Activated CD8-positive, alpha-beta memory T cell treated with anti-CD3 and anti-CD28 coated beads, Interleukin-2, amount 10 ng/mL, durations not matched to agents 7 days and 5 days (primary cell): ENCODE measurements at places on chromosomes 3 and 15. TPM values are rescaled to one million over a fixed set of nuclear protein-coding genes. Genes with fewer than 3 reads are reported as not detected.
A peak's percentile ranks its signal among the peaks of the same experiment; 100 is the strongest.

DNA sequence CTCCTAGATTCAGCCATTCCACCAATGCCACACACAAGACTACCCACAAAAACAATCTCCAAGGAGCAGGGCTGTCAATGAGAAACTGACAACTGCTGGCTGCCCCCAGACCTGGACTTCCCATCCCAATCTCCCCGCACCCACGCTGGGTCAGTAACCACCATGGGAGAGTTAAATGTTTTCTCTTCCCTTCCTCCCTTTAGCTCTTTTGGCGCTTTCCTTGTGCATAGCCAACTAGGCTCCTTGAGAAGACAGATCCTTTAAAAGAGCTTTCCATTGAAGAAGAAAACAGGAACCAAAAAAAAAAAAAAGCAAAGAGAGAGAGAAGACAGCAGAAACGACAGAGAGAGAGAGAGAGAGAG lies 8.3 kb downstream of the BCL6 start:
- no peak for DNase-seq

DNA sequence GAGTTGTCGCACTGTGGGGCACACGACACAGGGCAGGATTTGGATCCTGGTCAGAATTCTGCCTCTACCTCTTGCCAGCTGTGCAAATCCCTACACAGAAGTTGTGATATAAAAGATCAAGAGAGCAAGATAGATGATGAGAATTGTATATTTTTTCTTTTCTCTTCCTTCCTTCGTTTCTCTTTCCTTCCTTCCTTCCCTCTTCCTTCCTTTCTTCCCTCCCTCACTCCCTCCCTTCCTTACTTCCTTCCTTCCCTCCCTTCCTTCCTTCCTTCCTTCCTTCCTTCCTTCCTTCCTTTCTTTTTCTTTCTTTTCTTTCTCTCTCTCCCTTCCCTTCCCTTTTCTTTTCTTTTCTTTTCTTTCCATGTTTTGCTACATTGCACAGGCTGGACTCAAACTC lies 12.0 kb upstream of the AHSG start:
- DNase-seq: no peak

DNA sequence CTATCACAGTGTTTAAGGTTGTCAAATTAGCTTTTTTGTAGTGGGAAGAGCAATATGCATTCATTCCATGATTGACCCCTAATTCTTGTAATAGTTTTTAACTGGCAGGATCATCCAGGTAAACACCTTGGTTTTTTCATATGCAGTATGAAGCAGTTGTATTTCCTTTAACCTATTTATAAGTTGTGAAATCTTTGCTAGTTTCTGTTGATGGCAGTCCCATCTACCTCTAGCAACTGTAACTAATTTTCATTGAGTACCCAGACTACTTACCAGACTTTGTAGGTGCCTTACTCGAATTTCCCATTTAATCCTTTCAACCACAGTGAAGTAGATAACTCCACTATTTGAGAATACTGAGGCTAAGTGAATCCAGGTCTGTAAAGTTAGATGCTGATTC lies 6.1 kb downstream of the FXR1 start:
- no peak for DNase-seq

DNA sequence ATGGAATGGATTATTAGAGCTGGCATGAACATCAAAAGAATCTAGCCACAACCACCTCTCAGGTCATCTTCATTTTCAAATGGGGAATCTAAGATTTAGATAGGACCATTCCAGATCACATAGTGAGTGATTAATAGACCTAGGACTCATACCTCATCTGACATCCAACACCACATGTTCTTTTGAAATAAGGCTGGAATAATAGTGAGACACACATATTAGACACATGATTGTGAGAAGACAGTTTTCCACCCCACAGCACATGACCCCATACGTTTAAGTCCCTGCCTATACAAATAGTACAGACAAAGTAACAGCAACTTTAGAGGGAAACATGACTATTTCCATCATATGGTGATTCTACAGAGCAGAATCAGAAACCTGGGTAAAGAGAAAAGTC lies 344.7 kb upstream of the TPRG1 start:
- no peak for DNase-seq

GRCh38 chr15:48596415-48596814 lies 49.1 kb downstream of the FBN1 start:
- no peak for DNase-seq

- DNase-seq: no peak
Measured at GRCh38 chr3:121606106-121606505, 12.9 kb downstream of the FBXO40 start.

- no peak for DNase-seq
Measured at GRCh38 chr3:4990069-4990468, 10.8 kb downstream of the BHLHE40 start.

- DNase-seq: peak; percentile 66
Measured at GRCh38 chr15:98442379-98442833, 205.9 kb upstream of the IGF1R start.

DNA sequence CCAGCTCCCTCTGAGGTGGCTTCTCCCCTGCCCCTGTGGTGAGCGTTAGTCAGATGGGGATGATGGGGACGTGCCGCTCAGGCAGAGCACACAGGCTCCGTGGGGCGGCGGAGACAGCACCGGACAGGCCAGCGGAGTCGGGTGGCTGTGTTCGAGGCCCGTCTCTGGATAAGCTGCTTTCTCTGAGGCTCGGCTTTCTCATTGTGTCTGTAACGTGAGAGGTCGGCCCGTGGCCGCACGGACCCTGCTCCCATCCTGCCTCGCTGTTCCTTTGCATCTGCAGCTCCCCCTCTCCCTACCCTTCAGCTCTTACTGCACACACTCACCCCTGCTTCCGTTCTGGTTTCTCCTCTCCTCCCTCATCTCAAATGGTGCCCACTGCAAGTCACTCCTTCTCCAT lies 62.5 kb downstream of the FAM43A start:
- no peak for DNase-seq

- no peak for DNase-seq
Measured at GRCh38 chr3:46460051-46460450, 4.7 kb downstream of the LTF start.

- no peak for DNase-seq
Measured at GRCh38 chr15:42349186-42349585, 10.1 kb upstream of the CAPN3 start.

DNA sequence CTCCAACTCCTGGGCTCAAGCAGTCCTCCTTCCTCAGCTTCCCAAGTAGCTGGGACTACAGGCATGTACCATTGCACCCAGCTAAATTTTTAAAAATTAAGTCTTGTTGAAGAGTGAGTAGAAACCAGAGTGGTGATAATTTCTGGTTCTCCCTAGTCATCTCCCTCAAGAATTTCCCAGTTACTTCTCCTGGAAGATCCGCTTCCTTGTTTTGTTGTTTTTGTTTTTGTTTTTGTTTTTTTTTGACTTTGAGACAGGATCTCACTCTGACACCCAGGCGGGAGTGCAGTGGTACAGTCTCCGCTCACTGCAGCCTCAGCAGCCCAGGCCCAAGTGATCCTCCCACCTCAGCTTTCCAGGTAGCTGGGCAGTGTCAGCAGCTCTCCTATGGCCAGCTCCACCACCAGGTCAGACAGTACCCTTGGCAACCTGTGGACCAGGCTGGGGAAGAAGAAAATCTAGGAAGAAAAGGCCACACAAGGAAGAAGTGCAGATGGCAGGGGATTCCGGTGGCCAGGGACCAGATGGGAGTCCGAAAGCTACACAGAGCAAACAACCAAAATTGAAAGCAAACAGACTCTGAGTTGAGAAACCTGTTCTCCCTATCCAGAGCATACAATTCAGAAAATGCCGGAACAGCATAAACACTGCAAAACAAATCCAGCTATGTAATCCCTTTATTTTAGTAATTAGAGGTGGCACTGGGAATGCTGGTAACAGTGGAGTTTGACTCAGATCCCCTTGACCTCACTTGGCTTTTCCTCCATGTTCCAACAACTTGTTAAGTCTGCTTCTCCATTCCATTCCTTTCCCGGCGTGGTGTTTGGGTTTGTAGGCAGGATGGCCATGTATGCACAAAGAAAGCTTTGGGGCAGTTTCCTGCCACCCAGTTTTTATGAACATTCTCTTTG lies 266.6 kb upstream of the CTDSPL start:
- no peak for DNase-seq

- no peak for DNase-seq
Measured at GRCh38 chr15:61634837-61635236, 405.7 kb upstream of the RORA start.

- DNase-seq: no peak
Measured at GRCh38 chr3:143283432-143284128, 164.0 kb downstream of the CHST2 start.

DNA sequence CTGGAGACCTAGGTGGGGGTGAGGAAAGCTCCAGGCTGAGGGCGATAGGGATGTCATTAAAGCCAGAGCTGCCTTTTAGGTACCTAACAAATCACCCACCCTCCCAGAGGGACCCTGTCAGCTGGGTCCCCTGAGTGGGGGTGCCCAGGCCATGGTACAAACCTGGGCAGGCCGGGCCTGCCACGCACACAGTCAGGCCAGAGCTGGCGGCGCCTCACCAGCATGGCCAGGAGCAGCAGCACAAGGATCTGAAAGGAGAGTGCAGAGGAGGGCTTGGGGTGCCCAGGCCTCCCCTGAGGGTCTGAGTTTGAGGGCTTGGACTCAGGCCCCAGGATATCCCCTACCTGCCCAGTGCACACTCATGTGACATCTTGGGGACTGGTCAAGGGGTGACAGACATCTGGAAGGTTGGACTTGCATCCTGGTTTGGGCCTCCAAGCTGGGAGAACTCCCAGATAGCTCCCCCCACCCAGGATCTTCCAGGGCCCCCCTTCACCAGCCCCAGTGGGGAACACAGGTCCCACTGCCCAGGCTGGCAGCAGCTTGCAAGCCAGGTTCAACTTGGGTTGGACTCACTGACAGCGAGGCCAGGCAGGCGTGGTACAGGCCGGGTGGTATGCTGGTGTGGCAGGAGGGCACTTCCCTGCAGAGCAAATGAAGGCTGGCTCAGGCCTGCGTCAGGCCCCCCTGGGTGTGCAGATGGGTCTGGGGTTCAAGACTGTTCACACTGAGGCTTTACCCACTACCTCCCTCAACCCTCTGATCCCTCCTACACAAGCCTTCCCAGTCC lies 5.2 kb downstream of the STRA6 start:
- no peak for DNase-seq

GRCh38 chr3:140344601-140345205 lies 333.2 kb upstream of the TRIM42 start:
- DNase-seq: no peak

DNA sequence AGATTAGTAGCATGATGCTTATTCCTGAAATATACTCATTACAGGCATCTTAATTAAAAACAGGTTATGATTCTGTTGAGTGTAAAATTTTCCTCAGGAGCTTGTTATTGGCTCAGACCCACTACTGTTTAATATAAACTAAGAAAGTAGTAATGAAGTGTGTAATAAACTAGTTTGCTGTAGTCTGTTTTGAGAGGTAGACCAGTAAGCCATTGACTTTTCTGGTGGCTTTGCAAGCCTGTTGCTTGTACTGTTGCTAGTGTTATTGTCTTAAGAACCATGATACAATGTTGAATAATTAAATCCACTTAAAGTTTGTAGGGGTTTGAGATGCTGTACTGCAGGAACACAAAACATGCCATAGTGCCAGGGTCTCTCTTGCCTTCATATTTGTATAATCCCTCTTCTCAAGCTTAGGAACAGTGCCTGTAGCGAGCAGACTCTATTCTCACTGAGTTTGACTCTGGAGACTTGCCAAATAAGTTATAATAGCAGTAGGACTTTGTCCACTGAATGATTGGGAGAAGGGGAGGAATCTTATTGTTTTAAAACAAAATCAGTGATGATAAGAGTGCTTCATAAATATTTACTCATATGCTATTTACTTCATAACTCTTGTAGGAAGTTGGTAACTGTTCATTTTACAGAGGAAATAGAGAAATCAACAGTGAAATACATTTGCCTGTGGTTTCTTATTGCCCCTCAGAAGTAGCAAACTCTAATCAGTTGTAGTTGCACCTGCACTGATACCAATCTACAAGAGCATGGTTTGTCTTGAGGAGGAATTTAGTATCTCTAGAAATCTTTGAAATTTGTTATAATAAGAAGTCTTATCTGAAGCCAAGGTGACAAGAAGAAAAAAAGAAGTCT lies 13.4 kb downstream of the TCF12 start:
- no peak for DNase-seq

DNA sequence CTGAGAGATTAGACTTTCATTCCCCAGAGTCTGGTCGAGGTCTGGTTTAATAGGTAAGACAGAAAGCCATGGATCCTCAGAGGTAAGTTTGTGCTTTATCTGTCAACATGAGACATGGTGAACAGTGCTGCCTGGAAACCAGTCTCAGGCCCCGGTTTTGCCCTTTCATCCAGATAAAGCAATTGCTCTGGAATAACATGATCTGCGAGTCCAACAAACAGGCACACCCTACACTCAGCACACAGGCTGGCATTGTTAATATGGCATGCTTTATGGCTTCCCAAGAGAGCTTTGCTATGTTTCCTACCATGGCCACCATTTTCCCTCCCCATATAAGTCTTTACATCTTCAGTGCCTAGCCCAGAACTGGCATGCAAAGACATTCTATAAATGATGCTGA lies 30.1 kb upstream of the MNS1 start:
- DNase-seq: no peak

GRCh38 chr3:25677121-25677520 lies 12.4 kb upstream of the TOP2B start:
- DNase-seq: no peak

The LYSMD2 gene
- 21.7 TPM for total RNA-seq

The ROPN1 gene
- not detected for total RNA-seq

The RPS27L gene
- 223 TPM for total RNA-seq

The IL12A gene
- total RNA-seq: 1.4 TPM

The FANCD2OS gene
- total RNA-seq: not detected

The ARNT2 gene
- not detected for total RNA-seq

The UROC1 gene
- not detected for total RNA-seq

The C3orf62 gene
- total RNA-seq: 7.1 TPM

The ITIH1 gene
- total RNA-seq: not detected

The LHFPL4 gene
- not detected for total RNA-seq

The KLHL6 gene
- total RNA-seq: 31.5 TPM

The CYP8B1 gene
- not detected for total RNA-seq

The AGTR1 gene
- not detected for total RNA-seq
